ENCODE measurements at places on chromosomes 1 and 21.

- no peak for DNase-seq
Measured at GRCh38 chr1:246483569-246483933, 23.5 kb downstream of the SMYD3 start.

GRCh38 chr1:246210756-246211155 is 296.3 kb downstream of the SMYD3 start:
- DNase-seq: no peak

DNA sequence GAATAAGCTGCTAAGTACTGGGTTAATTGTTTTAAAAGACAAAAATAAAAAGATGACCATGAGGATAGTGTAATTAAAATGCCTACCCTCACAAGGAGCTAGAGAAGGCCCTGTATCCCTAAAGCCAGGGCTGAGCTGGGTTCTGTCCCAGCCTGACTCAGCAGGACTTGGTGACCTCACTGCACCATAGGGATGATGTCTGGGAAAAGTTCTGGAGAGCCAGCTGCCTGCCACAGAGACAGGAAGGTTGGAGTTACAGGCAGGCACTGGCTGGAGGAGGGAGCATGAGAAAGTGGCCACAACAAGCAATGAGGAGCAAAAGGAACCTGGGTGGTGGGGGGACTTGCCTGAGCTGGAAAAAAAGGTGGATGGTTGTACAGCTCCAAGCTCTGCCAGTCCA is 5.7 kb upstream of the TNR start:
- DNase-seq: no peak

- no peak for DNase-seq
Measured at GRCh38 chr1:64906447-64906846, 59.9 kb downstream of the JAK1 start.
